Stimulated activated CD8-positive, alpha-beta memory T cell treated with anti-CD3 and anti-CD28 coated beads, Interleukin-2, amount 100 ng/mL, for 48 hours (primary cell): ENCODE measurements at places on chromosomes 3 and 15.

DNA sequence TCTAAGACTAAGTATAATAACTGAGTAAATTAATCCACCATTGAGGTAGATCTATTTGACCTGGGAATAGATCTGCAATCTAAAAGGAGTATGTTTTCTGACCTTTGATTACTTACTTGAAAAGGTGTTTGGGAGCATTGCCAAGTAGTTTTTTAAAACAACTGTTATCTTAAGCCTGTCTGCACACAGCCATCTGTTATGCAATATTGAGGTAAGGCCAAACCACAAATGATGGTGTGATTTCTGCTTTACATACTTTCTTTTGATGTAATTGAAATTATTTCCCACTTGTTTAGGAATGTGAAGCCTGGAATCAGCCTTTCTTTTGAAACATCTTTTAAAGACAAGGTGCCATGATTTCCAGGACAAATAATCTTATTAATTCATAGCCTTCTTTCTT is 274.0 kb downstream of the BBX start:
- no peak for DNase-seq

DNA sequence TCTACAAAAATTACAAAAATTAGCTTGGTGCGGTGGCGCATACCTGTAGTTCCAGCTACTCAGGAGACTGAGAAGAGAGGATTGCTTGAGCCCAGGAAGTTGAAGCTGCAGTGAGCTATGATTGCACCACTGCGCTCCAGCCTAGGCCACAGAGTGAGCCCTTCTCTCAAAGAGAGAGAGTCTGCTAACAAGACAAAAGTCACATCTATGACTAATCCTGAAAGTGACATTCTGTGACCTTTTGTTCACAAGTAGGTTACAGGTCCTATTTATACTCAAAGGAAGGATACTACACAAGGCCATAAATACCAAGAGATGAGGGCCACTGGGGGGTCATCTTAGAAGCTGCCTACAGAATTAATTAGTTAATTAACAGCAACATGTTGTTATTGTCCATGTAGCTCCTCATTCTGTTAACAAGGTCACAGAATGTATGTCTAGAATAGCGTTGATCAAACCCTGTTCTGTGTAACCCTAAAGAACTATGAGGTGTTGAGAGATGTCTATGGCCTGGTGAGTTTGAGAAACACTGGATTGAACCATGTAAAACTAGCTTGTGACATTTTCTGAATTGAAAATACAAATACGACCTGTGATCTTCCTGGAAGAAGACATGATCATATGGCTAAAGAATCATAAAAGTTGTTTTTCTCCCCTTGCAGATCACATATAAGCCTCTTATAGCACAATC is 97.0 kb downstream of the SAMMSON start:
- DNase-seq: no peak

- no peak for DNase-seq
Measured at GRCh38 chr3:14601692-14602005, 49.9 kb upstream of the CCDC174 start.

GRCh38 chr3:42802876-42803413 is 1.3 kb downstream of the HIGD1A start:
- DNase-seq: no peak

DNA sequence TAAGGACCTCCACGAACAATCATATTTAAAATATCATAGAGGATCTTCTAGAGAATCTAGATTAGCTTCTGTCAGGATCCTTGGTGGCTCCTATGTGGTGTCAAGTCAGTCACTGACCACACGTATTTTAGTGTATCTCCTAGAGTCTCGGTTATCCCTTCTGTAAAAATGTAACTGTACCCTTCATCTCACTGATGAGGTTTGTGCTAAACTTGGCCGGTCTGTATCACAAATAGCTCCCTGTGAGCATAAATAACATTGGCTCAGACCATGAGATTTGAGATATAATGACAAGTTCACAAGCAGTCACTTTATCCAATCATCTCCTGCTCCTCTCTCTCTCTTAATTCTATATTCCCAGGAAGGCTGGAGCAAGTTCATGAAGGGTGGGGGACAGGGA is 93.6 kb upstream of the ARL6 start:
- no peak for DNase-seq

DNA sequence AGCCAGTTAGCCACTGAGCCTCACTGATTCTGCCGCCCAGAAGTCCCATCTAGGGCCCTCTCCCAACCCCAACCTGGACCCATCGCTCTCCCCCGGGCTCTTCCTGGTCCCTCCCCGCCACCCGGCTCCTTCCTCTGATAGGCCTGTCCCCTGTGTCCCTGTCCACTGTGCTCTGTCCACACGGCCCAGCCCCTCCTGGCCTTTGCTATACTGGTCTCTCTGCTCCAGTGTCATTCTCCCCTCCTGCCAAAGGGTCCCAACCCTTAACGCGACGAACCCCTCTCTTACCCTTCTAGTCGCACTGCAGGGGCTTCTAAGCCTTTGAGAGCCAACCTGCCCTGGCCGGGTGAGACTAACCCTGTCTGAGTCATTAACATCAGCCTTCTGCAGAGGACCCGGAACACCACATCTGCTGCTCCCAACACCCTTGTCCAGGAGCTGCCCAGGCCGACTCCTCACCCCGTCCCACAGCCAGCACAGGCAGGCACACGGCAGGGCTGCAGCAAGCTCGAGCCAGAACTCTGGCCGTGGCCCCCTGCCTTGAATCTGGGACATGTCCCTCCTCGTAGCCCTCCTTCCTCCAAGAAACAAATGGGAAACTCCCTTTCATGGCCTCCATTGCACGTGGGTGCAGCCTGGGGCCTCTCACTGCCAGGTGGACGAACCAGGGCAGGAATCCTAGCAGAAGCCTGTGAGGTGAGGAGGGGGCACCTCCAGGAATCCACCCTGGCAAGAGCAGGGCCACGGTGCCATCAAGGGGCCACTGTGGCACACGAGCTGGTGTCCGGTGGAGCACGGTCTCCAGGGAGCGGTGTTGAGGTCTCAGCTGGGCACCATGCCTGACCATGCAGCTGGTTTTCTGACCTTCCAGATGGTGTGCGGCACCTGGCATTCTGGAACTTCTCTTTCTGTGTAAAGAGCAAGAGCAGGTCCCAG is 140.9 kb upstream of the IQSEC1 start:
- DNase-seq: no peak
